Renal pelvis (tissue), 12 donors: ENCODE measurements at places on chromosomes 5 and 9.

GRCh38 chr9:36129139-36129538 lies 7.4 kb upstream of the GLIPR2 start:
- no peak for DNase-seq

- no peak for DNase-seq
Measured at GRCh38 chr9:136339173-136339957, 12.0 kb downstream of the GPSM1 start.

GRCh38 chr9:37528652-37529471 lies 43.1 kb downstream of the POLR1E start:
- peak; percentile 84 for DNase-seq

DNA sequence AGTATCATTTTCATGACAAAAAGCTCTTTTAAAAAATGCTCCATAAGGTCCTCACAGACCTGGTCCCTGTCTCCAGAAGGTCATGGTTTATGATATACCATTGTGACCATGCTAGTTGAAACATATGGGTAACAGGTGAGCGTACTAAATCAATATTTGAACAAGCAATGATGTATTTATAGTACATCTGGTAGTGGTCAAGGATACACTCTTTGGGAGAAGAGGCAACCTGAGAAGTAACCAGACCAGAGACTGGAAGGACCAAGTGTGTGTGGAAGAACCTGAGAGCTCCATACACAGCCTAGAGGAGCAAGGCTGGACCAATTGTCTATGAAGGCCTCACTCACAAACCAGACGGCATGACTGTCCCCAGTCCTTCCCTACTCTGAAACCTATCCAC lies 55.1 kb downstream of the LHFPL2 start:
- DNase-seq = no peak

- no peak for DNase-seq
Measured at GRCh38 chr5:14075937-14076336, 67.2 kb upstream of the TRIO start.

GRCh38 chr9:133592731-133593409 lies 16.3 kb downstream of the FAM163B start:
- no peak for DNase-seq

DNA sequence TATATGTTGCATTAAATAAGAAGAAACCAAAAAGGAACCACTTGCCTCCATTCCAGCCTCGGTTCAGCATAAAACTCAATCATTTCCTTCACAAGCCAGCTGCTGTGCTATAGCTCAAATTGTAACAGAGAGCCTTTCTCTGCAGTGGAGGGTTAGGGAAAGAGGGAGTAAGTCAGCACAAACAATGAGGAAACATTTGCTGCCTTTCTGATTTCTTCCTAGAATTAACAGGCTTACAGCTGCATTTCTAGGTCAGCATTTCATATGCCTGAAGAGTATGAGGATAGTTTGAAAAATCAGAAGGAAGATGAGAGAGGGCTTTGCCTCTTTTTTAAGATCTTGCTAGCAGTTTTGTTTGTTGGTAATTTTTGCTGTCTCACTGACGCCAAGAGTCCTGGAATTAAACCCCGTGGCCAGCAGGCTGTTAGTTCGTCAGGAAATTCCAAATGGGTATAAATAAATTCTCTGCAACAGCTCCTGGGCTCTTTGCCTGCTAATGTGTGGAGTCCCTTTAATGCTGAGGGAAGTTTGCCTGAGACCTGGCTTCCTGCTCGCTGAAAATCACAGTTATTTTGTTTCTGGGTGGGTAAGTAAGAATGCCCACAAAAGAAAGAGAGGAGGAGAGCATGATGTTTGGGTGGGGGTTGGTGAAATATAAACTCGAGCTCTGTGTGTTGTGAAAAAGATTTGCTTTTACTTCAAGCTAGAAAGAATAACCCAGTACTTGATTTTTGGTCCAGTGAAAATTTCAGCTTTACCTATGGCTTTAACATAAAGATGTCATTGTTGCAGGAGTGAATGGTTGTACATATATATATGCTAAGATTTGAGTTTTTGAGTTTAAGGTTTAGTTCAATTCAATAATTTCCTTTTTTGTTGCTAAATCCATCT lies 148.1 kb upstream of the DMRT1 start:
- peak; percentile 81 for DNase-seq

DNA sequence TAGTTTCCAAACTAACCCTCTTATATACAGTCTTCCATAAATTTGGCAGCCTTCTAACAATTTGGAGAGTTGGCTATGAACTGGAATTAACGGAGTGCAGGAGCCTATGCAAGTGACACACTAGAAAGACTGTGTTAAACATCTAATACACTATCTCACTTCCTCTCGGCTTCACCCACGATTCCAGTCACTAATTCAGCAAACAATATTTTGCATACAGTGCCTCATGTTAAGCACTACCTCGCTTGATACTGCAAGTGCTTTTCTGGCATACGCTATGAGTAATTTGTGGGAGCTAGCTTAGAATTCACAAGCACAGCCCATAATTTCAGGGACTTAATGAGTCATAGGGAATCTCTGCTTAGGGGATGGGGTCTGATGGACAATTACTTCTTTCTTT lies 102.5 kb downstream of the ST8SIA4 start:
- DNase-seq = no peak

- DNase-seq = no peak
Measured at GRCh38 chr9:93633492-93634221, 57.3 kb downstream of the PHF2 start.

DNA sequence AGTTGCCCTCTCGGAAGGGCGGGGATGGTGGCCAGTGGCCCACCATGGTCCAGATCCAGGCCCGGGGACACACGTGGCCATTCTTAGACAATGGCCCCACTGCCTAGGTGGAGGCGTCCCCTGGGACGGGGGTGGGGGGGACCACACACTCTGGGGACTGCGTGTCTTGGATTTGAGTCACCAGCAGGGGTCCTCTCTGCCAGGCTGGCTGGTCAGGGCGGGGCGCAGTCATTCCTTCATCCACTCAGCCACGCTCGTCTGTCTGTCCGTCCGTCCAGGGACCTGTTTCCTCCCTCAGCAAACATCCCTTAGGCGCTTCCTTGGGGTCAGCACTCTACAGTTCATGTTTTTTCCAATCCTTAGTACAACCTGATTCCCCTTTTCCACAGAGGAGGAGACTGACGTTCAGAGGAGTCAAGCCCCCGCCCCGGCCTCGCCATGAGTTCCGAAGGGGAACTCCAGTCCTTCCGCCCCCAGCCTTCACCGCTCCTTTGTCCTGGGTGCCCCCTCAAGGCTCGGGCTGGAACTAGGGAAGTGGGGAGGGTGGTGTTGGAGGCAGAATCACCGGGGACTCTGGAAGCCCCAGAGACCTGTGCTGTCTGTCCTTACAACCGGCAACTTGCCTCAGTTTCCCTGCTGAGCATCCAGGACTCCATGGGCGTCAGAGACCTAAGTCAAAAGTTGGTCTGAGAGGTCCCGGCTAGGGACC lies 276.6 kb upstream of the MVB12B start:
- no peak for DNase-seq

GRCh38 chr9:137050570-137050969 lies 3.3 kb downstream of the ENTPD2 start:
- no peak for DNase-seq
